GM04503 (cell line): ENCODE measurements at places on chromosomes 1 and 21.
A peak's percentile ranks its signal among the peaks of the same experiment; 100 is the strongest.

DNA sequence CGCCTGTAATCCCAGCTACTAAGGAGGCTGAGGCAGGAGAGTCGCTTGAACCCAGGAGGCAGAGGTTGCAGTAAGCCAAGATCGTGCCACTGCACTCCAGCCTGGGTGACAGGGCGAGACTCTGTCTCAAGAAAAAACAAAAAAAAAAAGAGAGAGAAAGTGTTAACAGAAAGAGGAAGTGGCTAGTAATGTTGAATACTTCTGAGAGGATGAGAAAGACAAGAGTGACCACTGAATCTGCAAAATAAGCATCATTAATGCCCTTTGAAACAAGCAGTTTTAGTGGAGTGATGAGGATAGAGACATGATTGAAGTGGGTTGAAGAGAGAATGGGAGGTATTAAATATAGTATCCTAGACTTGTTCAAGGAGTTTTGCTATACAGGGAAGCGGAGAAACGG, 11.7 kb downstream of the MPZ start:
- no peak for DNase-seq

- DNase-seq = peak; percentile 20
Measured at GRCh38 chr1:72623299-72623708, 341.0 kb upstream of the NEGR1 start.

DNA sequence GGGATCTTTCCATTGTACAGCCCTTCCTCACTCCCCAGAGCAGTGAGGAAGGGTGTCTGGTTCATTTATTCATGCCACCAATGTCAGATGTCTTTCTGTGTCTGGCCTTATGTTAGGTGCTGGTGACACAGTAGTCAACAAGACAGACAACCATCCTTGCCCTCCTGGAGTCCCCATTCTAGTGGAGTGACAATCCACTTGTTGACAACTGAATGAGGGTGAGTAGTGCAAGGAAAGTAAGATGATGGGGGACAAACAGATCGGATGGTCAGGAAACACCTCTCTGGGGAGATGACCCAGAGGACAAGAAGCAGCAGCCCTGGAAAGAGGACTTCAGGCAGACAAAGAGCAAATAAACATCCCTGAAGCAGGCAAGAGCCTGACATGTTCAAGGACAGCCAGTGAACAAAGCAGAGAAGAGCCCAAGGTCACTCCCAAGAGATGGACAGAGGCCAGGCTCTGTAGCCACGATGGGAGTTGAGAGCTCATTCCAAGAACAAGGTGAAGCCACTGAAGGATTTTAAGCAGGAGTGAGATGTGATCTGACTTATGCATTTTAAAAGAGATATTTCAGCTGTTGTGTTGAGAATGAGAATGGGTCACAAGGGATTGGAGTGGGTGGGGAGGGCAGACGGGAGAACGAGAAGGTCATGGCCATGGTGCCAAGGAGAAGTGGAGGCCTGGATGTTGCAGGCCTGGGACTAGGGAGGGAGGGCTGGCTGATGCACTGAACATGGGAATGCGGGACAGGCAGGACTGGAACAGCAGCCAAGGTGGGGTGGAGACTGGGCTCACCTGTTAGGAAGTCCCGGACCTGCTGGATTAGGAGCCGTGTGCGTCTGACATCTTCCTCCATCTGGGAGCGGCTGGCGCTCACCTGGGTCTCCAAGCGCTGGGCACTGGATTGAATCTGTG, 30.2 kb downstream of the LAMB3 start:
- DNase-seq = no peak

- no peak for DNase-seq
Measured at GRCh38 chr1:211490038-211490678, 1.8 kb downstream of the RD3 start.

GRCh38 chr1:77639557-77640069, 42.8 kb downstream of the ZZZ3 start:
- no peak for DNase-seq

GRCh38 chr1:154752273-154753030, 117.6 kb downstream of the KCNN3 start:
- DNase-seq = no peak

DNA sequence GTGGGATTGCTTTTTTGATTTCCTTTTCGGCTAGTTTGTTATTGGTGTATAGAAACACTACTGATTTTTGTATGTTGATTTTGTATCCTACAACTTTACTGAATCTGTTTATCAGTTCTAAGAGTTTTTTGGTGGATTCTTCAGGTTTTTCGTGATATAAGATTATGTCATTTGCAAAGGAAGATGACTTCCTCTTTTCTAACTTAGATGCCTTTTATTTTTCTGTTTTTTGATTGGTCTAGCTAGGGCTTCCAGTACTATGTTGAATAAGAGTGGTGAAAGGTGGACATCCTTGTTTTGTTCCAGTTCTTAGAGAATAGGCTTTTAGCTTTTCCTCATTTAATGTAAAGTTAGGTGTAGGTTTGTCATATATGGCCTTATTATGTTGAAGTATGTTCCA, 13.1 kb upstream of the NHLH2 start:
- no peak for DNase-seq

- DNase-seq = no peak
Measured at GRCh38 chr1:232837087-232837486, 31.9 kb downstream of the MAP10 start.

DNA sequence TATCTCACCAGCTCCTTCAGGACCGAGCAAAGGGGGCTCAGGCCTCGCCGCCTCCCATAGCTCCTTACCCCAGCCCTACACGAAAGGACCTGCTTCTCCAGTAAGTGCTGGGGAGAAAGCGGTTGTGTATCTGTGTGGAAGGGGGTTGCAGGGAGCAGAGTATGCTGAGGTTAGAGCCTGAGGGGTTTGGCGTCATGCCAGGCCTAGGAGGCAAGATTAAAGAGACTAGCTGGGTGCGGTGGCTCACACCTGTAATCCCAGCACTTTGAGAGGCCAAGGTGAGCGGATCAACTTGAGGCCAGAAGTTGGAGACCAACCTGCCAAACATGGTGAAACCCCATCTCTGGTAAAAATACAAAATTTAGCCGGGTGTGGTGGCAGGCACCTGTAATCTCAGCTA, 14.1 kb upstream of the RASSF5 start:
- DNase-seq = no peak

DNA sequence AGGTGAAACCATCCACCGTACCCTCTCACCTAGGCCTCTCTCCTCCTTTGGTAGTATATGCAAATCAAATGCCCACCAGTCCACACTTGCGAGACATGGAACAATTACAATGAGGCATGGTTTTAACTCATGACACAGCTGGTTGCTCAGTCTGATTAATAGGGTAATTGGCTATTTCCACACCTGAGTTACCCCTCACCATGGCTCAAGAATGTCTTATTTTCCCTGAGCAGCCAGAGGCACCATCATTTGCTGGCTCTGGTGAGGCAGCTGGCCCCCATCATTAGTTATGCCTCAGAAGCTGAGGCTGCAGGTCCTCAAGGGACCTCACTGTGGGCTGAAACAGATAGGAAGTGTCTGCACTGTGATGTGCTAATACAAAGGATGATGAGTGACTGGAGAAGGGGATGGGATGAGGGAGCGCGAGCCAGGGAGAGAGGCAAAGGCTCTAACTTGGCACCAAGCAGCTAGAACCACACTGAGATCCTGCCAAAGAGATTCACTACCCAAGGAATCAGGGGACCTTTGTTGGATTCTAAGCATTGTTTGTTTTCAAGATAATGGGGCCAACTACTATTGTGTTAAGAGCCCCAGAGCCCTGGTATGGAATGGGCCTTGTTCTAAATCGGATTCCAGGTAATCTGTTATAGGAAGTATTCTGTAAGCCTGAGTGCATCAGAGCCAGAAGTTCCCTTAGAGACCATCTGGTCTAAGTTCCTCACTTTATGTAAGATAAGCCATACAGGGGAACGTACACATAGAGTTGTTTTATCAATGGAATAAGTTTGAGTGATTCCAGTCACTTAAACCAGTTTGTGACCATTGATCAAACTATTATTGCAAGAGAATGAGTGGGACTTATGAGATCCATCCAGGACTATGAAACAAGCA, 80.0 kb upstream of the CNTN2 start:
- DNase-seq = no peak

DNA sequence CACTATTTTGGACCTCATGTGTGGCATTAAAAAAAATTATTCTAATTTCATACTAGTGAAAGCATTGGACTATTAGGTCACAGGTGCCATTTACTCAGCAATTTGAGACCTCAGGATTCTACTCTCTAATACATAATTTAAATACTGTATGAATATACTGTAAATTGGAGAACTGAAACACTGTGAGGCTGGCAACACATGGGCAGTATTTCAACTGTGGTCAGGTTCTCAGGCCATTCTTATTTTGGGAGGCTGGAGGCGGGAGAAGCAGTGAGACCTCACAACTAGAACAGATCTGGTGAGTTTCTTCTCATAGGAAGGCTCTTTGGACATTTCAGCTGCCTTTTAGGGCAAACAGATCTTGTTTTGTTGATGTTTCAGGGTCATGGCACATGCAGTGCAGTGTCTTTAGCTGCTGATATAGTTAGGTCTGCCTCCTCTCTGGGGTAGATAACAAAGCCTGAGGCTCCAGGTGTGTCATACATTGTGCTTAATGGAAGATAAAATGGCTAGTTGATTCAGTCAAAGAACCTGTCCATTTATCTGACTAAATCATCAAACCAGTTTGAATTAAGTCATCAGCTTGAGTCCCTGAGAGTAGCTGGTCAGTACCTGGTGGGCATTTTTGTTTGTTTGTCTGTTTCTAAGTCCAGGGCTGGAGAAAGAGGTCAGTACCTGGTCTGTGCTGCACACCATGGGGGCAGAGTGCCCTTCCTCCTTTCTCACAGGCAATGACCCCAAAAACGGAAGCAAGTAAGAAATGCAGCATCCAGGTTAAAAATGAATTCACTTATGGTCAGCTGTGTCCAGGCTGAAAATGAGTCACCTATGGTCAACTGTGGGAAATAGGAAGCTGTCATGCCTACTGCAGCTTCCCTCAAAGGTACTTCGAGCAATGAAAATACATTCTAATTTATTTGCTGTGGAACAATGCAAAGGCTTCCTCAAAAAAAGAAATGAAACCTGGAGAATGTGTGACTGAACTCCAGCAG, 216.2 kb downstream of the SDCCAG8 start:
- no peak for DNase-seq
